Pancreas (tissue), 10 donors: ENCODE measurements at places on chromosomes 3 and 15. TPM values are rescaled to one million over a fixed set of nuclear protein-coding genes. Genes with fewer than 3 reads are reported as not detected.

DNA sequence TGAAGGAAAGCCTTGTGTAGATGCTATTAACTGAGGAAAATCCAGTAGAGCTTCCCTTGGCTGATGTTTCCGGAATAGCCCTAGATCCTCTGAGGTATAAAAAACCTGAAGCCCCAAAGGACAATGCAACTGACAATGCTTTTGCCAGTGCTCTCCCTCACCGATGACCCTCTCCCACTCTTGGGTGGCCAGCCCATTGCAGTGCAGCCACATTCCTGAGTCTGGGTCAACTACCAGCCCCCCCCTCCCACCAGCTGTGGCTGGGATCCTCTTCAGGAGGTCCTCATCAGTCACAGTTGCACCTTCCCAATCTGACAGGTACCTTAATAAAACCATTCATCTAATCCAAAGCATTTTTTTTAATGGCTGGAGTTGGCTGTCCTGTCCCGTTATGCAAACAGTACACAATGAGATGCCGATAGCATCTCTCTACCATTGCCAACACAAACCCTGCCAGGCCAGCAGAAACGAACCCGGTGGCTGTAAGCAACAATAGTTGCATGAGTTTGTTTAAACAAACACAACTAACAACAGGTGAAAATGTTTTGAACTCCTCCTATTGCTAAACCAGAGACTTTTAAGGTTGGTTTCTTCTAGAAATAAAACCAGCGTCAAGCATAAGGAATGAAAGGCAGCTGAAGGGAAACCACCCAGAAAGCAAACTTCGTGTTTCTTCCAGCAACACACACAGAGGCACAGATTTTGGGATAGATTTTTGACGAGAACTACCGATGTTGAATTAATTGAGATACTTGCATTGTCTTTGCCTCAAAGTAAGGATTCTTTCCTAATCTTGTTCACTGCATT lies 128.3 kb upstream of the ARHGEF3 start:
- peaks cover 3% of the 10 kb centered on the region for H3K4me1 ChIP-seq
- no peak overlapping the region for H3K4me3 ChIP-seq
- DNase-seq = no peak
- H3K27ac ChIP-seq = no peak overlapping the region

DNA sequence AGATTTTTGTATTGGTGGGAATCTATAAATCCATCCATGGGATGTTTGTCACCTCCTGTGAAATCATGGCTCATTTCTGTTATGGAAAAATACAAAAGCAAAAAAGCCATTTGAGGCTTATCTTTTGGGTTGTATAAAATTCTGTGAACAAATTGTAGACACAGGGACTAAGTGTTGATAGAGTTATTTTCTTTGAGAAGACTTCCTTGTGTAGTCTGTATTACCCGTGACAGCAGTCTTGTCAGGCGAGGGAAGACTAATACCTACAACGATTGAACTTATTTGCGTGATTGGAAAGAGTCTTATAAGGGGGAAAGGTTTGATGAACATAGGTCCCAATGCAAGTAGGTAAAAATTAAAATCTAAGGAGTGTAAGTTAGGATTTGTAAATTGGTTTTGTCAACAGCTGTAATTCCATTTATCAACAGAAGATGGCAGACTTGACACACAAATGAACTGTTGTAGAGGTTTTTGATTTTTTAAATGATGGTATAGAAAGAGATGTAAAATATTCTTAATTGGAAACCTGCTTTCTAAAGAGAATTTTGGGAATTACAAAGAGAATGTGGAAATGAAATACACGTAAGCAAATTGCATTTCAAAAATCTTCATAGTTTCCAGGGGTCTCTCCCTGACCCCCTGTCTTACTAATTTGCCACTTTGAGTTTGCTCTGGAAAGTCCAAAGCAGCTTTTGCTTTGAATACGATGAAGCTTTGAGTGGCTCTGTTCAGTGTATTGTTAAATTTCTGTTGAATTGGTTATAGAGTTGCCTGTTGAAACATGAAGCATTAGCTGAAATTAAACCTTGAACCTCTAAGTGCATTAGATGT lies 33.2 kb downstream of the SLC25A26 start:
- H3K27me3 ChIP-seq = no peaks in the 10 kb centered on the region
- DNase-seq = no peak
- no peaks in the 10 kb centered on the region for H3K36me3 ChIP-seq
- peak overlapping the region; percentile 42 for H3K27ac ChIP-seq
- H3K4me1 ChIP-seq = no peaks in the 10 kb centered on the region
- H3K4me3 ChIP-seq = no peak overlapping the region

- H3K4me1 ChIP-seq = no peaks in the 10 kb centered on the region
- no peaks in the 10 kb centered on the region for H3K27me3 ChIP-seq
- no peaks in the 10 kb centered on the region for H3K36me3 ChIP-seq
These were observed 195.6 kb downstream of the XXYLT1 start for GRCh38 chr3:195075199-195075940.

- no peaks in the 10 kb centered on the region for H3K36me3 ChIP-seq
- H3K27ac ChIP-seq = no peak overlapping the region
- no peaks in the 10 kb centered on the region for H3K27me3 ChIP-seq
- no peak overlapping the region for H3K4me3 ChIP-seq
- H3K4me1 ChIP-seq = no peaks in the 10 kb centered on the region
These were observed 1455.9 kb downstream of the SI start for GRCh38 chr3:163622384-163622783.

DNA sequence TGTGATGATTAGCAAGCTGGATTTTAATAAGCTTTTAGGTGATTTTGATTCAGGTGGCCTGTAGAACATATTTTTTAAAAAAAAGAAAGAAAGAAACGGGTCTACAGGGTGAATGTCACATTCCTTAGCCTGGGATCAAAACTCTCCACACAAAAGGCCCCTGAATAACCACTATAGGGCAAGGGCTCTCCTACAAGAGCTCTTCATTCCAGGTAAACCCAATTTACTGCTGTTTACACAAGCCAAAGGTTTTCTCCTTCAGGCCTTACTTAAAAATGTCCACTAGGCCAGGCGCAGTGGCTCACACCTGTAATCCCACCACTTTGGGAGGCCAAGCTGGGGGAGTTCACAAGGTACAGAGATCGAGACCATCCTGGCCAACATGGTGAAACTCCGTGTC lies 8.3 kb downstream of the MSL2 start:
- H3K4me3 ChIP-seq = no peak overlapping the region
- H3K4me1 ChIP-seq = peaks cover 25% of the 10 kb centered on the region
- no peaks in the 10 kb centered on the region for H3K27me3 ChIP-seq
- no peak for DNase-seq

- no peaks in the 10 kb centered on the region for H3K4me1 ChIP-seq
- no peak overlapping the region for H3K27ac ChIP-seq
- no peak overlapping the region for H3K4me3 ChIP-seq
- H3K27me3 ChIP-seq = no peaks in the 10 kb centered on the region
- DNase-seq = no peak
These were observed 82.0 kb downstream of the LYSMD4 start for GRCh38 chr15:99651023-99651807.

DNA sequence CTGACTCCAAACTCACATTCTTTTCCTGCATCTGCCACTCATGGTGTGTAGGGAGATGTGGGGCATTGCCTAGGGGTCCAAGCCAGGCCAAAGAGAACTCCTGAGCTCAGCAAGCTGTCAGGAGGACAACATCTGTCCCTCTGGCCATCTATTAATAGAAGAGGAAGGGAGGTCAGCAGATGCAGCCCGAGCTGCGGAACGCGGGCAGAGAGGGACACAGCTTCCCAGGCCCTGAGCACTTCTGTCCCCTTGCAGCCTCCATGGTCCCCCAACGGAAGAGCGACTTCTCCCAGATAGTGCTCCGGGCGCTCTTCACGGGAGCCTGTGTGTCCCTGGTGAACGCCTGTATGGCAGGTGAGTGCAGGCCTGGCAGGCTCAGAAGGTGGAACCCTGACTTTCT lies 37.3 kb upstream of the PDE8A start:
- no peak overlapping the region for H3K27ac ChIP-seq
- H3K27me3 ChIP-seq = no peaks in the 10 kb centered on the region
- H3K4me3 ChIP-seq = no peak overlapping the region
- no peaks in the 10 kb centered on the region for H3K36me3 ChIP-seq

GRCh38 chr15:83850015-83850414 lies 196.1 kb downstream of the ADAMTSL3 start:
- peaks cover 6% of the 10 kb centered on the region for H3K4me1 ChIP-seq
- H3K4me3 ChIP-seq = no peak overlapping the region
- no peaks in the 10 kb centered on the region for H3K27me3 ChIP-seq

- DNase-seq = no peak
- no peaks in the 10 kb centered on the region for H3K27me3 ChIP-seq
- H3K4me3 ChIP-seq = no peak overlapping the region
- no peak overlapping the region for H3K27ac ChIP-seq
These were observed 34.0 kb upstream of the SEMA4B start for GRCh38 chr15:90167121-90167520.

DNA sequence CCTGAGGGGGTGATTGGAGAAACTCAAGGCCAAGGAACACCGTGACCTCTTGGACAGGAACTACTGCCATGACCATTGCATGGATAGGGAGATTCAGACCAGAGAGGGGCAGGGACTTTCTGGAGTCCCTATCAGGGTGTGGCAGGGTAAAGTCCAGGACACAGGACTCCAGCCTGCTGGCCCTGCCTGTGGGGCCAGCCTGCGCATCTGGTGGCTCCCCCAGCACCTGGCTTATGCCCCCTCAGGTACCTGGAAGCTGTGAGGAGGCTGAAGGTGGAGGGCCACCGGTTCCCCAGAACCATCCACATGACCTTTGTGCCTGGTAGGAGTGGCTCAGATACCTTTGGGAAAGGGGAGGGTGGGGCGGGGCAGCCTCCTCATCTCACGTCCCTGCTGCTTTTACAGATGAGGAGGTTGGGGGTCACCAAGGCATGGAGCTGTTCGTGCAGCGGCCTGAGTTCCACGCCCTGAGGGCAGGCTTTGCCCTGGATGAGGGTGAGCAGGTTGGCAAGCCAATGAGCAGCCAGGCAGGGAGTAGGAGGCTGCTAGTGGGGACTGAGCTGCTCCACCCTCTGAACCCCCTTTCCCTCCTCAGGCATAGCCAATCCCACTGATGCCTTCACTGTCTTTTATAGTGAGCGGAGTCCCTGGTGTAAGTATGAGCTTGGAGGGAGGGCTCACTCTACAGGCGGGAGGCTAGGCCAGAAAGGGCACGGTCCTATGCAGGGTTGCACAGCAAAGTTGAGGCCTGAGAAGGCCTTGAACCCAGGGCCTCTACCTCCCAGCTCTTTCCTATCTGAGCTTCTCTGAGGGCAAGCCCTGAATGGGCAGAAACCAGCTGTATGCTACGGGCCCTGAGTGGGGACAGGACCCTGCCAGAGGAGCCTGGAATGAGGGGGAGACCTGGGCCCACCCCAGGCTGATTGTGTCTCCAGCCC lies 2.9 kb downstream of the ACY1 start:
- no peak for DNase-seq
- H3K36me3 ChIP-seq = no peaks in the 10 kb centered on the region
- H3K27me3 ChIP-seq = no peaks in the 10 kb centered on the region
- H3K27ac ChIP-seq = no peak overlapping the region

- peak overlapping the region; percentile 63 for H3K27ac ChIP-seq
- H3K36me3 ChIP-seq = no peaks in the 10 kb centered on the region
- H3K4me1 ChIP-seq = peaks cover 6% of the 10 kb centered on the region
- H3K27me3 ChIP-seq = no peaks in the 10 kb centered on the region
These were observed 97.7 kb downstream of the RPL39L start for GRCh38 chr3:187041362-187042307.

GRCh38 chr3:97927704-97928103 lies 44.5 kb downstream of the RIOX2 start:
- H3K36me3 ChIP-seq = no peaks in the 10 kb centered on the region
- H3K27ac ChIP-seq = no peak overlapping the region
- DNase-seq = no peak
- no peak overlapping the region for H3K4me3 ChIP-seq
- H3K4me1 ChIP-seq = no peaks in the 10 kb centered on the region
- H3K27me3 ChIP-seq = no peaks in the 10 kb centered on the region

DNA sequence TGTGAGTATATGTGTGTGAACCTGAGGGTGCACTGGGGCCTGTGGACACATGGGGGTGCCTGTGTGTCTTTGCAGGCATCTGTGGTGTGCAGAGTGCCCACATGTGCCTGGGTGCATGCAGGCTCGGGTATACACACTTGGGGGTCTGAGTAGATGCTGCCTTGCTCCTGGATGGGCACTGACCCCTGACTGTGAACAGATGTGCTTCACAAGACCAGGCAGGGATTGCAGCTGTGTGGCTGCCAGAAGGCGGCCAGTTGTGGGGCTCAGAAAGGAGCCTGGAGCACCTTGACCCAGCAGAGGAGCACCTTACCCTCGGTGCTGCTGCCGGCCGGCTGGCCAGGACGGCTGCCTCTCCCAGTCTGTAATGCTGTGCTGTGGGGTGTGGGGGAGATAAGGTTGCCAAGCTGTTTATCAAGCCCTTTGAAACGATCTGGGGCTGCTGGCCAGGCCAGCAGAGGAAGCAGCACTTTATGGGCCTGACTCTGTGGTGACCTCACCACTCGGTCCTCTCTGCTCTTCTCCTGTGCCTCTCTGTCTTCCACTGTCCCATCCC lies 55.5 kb upstream of the MRPS22 start:
- no peak overlapping the region for H3K4me3 ChIP-seq
- H3K4me1 ChIP-seq = peaks cover 11% of the 10 kb centered on the region
- no peaks in the 10 kb centered on the region for H3K27me3 ChIP-seq
- no peak for DNase-seq
- H3K36me3 ChIP-seq = no peaks in the 10 kb centered on the region

GRCh38 chr3:38190481-38190881 lies 25.1 kb downstream of the OXSR1 start:
- H3K27me3 ChIP-seq = no peaks in the 10 kb centered on the region
- no peak for DNase-seq
- no peaks in the 10 kb centered on the region for H3K4me1 ChIP-seq
- H3K4me3 ChIP-seq = no peak overlapping the region

DNA sequence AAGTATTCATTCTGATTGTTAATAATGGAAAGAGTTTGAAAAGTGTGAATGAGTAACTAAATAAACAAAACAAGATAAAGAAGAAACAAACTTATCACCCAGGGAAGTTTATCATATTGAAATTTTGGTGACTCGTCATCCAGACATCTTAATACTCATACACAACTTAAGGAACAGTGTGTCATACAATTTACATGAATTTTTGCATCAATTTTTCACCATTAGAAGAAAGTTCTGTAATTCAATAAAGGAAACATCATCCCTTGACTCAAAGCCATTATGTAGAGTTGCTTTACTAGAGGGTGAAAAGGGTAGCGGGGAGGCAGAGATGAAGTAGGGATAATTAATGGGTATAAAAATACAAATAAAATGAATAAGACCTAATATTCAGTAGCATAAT lies 536.2 kb downstream of the GRM7 start:
- no peak overlapping the region for H3K4me3 ChIP-seq
- no peak overlapping the region for H3K27ac ChIP-seq
- H3K4me1 ChIP-seq = no peaks in the 10 kb centered on the region
- no peaks in the 10 kb centered on the region for H3K27me3 ChIP-seq

DNA sequence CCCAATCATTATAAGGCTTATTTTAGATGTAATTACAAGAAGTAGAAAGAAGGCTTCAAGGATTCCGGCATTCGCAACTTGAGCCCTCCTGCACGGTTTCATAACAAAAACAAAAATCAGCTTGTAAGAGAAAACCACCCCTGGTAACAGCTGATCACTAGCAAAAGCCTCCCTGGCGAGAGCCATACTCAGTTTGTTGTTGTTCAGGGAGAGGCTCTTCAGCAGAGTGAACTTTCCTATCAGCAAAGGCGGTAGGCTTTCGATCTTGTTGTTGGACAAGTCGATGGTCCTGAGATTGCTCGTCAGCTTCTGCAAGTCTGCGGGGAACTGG lies 710 bp downstream of the LRRC57 start:
- no peaks in the 10 kb centered on the region for H3K27me3 ChIP-seq
- peaks cover 5% of the 10 kb centered on the region for H3K4me1 ChIP-seq
- H3K27ac ChIP-seq = peak overlapping the region; percentile 75
- no peak for DNase-seq

The SECISBP2L gene
- 7.7 TPM for polyA plus RNA-seq

The ANKUB1 gene
- not detected for polyA plus RNA-seq

The CHRFAM7A gene
- 0.33 TPM for polyA plus RNA-seq

The CCDC54 gene
- not detected for polyA plus RNA-seq

The GP5 gene
- polyA plus RNA-seq = not detected

The GRAMD1C gene
- 21.7 TPM for polyA plus RNA-seq
